Stomach (tissue), 19 donors: ENCODE measurements at places on chromosomes 16 and 17. TPM values are rescaled to one million over a fixed set of nuclear protein-coding genes. Genes with fewer than 3 reads are reported as not detected.

DNA sequence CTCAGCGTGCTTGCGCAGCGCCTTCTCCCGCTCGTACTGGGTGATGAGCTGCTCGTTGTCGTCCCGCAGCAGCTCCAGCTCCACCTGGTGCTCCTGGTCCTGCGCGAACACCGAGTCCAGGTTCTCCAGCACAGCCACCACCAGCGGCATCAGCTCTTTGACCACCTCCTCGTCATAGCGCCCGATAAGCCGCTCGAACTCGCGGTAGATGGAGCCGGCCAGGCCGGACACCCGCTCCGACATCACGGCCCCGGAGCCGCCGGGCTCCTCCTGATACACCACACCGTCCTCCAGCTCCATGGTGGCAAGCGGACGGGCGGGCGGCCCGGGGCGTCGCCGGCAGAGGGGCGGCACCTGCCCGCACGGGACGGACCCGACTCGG lies 320 bp downstream of the SPAG9 start:
- H3K4me1 ChIP-seq, result peaks cover 46% of the 10 kb centered on the region
- no peaks in the 10 kb centered on the region for H3K27me3 ChIP-seq
- peak; percentile 80 for DNase-seq
- H3K4me3 ChIP-seq, result peak overlapping the region; percentile 81

DNA sequence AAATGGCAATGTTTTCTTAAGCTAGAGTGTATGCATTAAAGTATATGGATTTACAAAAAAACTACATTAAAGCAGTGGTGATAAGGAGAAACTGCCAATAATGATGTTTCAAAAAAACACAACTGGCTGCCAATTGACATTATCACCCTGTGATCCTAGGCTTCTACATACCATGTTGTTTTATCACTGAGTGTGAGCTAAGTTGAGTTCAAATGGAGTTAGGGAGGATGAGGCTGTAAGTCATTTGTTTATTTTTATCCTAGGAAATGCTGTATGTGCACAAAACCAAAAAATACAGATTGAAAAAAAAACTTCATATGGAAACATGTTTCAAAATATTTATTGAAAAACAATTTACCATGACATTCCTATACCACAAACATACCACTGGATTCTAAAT lies 22.9 kb downstream of the CHCT1 start:
- no peaks in the 10 kb centered on the region for H3K4me1 ChIP-seq
- H3K27me3 ChIP-seq, result no peaks in the 10 kb centered on the region

GRCh38 chr17:57898487-57899311 lies 48.9 kb upstream of the MRPS23 start:
- H3K4me1 ChIP-seq, result peaks cover 93% of the 10 kb centered on the region
- H3K36me3 ChIP-seq, result no peaks in the 10 kb centered on the region
- H3K4me3 ChIP-seq, result no peak overlapping the region
- peak; percentile 86 for DNase-seq
- H3K27ac ChIP-seq, result peak overlapping the region; percentile 94

DNA sequence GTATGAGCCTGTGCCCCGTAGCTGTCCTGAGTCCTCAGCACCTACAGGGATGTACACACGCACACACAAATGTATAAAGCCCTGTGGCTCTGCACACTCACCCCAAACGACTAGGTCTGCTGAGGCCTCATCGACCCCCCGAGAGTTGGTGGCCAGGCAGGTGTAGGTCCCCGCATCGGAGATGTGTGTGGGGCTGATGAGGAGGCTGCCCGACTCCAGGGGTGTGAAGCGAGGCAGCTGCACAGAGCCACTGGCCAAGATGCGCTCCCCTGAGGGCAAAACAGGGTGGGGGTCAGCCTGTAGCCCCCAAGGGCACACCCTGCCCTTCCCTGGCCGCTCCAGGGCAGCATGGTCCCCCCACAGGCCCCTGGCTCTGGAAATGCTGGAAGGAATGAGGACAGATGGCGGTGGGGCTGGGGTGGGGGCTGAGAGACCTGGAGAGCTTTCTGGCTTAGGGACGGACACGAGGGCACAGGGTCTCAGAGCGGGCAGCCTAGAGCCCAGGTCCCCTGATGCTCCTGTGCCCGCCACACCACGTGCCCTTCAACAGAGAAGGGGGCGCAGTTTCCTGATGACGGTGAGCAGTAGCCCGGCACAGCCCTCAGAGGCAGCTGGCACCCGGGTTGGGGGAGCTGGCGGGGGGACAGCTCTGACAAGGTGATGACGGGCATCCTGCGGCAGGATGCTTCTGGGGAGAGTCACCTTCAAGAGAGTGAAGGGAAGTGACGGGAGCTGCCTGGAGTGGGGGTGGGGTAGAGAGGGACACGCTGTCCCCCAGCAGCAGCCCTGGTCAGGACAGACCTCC lies 119.8 kb upstream of the CDC42EP4 start:
- peaks cover 18% of the 10 kb centered on the region for H3K27me3 ChIP-seq
- no peaks in the 10 kb centered on the region for H3K36me3 ChIP-seq
- H3K4me3 ChIP-seq, result no peak overlapping the region
- DNase-seq, result no peak

Gene NAE1
- total RNA-seq, result 71.5 TPM

GRCh38 chr16:78673884-78674283 lies 574.4 kb downstream of the WWOX start:
- no peak overlapping the region for H3K27ac ChIP-seq
- no peaks in the 10 kb centered on the region for H3K4me1 ChIP-seq
- no peak overlapping the region for H3K4me3 ChIP-seq
- no peak for DNase-seq
- no peaks in the 10 kb centered on the region for H3K36me3 ChIP-seq

- H3K4me1 ChIP-seq, result no peaks in the 10 kb centered on the region
- no peak for DNase-seq
- H3K27me3 ChIP-seq, result no peaks in the 10 kb centered on the region
- no peak overlapping the region for H3K27ac ChIP-seq
- no peaks in the 10 kb centered on the region for H3K36me3 ChIP-seq
- no peak overlapping the region for H3K4me3 ChIP-seq
Measured at GRCh38 chr16:50765260-50765659, 23.4 kb downstream of the CYLD start.

Gene MEOX1
- total RNA-seq, result not detected

- H3K36me3 ChIP-seq, result no peaks in the 10 kb centered on the region
- H3K27me3 ChIP-seq, result no peaks in the 10 kb centered on the region
- H3K4me3 ChIP-seq, result no peak overlapping the region
- H3K4me1 ChIP-seq, result peaks cover 51% of the 10 kb centered on the region
- peak; percentile 78 for DNase-seq
Measured at GRCh38 chr16:50282010-50282538, 15.7 kb downstream of the ADCY7 start.

DNA sequence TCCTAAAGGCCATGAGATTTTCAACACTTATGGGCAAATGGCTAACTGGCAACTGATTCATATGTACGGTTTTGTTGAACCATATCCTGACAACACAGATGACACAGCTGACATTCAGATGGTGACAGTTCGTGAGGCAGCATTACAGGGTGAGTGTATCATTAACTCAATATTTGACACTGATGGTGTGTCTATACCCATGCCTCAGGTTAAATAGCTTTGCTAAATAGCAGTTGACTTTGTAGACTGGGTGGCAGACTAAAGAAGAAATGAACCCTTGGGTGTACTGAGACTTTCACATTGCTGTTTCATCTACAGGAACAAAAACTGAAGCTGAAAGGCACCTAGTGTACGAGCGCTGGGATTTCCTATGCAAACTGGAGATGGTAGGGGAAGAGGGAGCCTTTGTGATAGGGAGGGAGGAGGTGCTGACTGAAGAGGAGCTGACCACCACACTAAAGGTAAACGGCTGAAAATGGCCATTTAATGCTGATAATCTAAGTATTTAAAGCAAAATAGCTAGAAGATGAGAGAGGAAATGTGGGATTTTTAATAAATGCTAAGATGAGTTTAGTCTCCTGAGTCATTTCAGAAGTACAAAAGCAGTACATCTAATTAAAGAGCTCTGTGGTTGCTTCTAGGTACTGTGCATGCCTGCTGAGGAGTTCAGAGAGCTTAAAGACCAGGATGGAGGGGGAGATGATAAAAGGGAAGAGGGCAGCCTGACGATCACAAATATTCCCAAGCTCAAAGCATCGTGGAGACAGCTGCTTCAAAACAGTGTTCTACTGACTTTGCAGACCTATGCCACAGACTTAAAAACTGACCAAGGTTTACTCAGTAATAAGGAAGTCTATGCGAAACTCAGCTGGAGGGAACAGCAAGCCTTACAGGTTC lies 3.0 kb downstream of the SETD6 start:
- DNase-seq, result no peak
- peaks cover 8% of the 10 kb centered on the region for H3K4me1 ChIP-seq
- H3K27ac ChIP-seq, result no peak overlapping the region
- H3K4me3 ChIP-seq, result no peak overlapping the region
- H3K36me3 ChIP-seq, result peaks cover 67% of the 10 kb centered on the region
- H3K27me3 ChIP-seq, result no peaks in the 10 kb centered on the region

GRCh38 chr16:53142823-53143568 lies 88.2 kb downstream of the CHD9 start:
- H3K4me1 ChIP-seq, result no peaks in the 10 kb centered on the region
- no peak overlapping the region for H3K27ac ChIP-seq
- no peaks in the 10 kb centered on the region for H3K27me3 ChIP-seq
- no peak for DNase-seq
